AML-193 (cell line): ENCODE measurements at places on chromosomes 12 and 14.

DNA sequence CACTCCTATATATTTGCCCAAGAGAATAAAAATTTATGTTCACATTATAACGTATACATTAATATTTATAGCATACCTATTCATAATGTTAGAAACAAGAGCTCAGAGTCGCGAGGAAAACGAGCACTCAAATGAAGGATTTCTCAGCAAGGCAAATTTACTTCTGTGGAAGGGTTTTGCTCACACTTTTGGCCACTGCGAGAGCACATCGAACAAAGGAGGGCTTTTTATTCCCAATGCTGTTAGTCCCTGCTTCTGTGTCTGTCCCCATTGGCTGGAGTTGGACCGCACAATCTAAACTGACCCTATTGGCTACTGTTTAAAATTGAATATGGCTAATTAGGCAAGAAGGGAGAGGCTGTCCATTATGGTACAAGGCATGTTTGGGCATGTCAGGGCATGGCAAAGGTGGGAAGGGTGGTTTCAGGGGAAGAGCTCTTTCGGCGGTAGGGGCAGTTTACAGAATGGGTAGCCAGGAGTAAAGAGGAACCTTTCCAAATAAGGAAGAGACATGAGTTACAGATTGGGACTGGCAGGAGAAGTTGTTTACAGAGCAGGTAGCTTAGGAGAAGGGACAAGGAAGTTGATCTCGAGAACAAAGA, 702.9 kb downstream of the TRHDE start:
- no peak for DNase-seq

GRCh38 chr14:95232894-95233584, 75.7 kb upstream of the DICER1 start:
- DNase-seq, result no peak

DNA sequence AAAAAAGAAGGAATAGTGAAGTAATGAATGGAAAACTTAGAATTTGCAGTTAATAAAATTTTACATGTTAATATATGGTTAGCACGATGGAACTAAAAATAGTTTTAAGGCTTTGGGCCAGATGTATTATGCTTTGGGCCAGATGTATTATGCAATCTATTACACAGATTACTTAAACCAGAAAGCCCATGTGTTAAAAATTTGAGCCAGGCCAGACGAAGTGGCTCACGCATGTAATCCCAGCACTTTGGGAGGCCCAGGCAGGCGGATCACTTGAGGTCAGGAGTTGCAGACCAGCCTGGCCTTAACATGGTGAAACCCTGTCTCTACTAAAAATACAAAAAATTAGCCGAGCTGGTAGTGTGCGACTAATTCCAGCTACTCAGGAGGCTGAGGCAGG, 17.2 kb downstream of the IFT81 start:
- DNase-seq, result no peak

GRCh38 chr14:20774258-20774824, 6.1 kb downstream of the EDDM3B start:
- no peak for DNase-seq

- DNase-seq, result no peak
Observed at GRCh38 chr14:101233021-101233366, 328.3 kb upstream of the DIO3 start.

- no peak for DNase-seq
Observed at GRCh38 chr14:64755781-64756221, 51.6 kb downstream of the PLEKHG3 start.

GRCh38 chr14:74934476-74935359, 11.7 kb upstream of the RPS6KL1 start:
- DNase-seq, result no peak

DNA sequence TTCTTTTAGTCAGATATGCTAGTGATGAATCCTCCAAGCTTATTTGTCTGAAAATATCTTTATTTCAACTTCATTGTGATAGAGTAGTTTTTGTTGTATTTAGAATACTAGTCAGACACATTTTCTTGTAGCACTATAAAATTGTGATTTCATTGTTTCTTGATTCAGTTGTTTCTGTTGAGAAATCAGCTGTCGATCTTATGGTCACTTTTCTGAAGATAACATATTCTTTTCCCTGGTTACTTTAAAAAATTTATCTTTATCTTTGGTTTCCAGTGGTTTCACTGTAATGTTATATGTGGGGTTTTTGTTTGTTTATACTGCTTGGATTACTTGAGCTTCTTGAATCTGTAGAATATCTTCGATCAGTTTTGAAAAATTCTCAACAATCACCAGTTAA, 426.1 kb downstream of the SOX5 start:
- DNase-seq, result no peak

DNA sequence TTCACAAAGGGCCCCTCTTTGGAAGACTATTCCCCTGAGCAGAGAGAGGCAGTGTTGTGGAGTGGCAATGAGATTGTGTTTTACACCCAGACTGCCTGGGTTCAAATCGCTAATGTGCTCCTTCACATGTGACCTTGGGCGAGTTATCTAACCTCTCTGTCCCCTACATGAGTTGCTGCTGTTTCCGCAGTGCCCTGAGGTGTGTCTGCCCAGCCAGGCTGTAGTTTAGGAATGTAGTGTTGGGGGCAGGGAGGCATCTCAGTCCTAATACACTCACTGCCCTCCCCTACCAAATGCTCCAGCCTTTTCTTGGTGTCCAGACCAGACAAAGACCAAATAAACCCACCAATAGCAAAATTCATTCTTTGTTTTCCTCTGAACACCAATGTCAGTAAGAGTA, 78.6 kb downstream of the SLC24A4 start:
- DNase-seq, result no peak
